ENCODE measurements at places on chromosomes 11 and 22.

GRCh38 chr11:91763331-91763730, 461.3 kb upstream of the FAT3 start:
- no peak for DNase-seq

DNA sequence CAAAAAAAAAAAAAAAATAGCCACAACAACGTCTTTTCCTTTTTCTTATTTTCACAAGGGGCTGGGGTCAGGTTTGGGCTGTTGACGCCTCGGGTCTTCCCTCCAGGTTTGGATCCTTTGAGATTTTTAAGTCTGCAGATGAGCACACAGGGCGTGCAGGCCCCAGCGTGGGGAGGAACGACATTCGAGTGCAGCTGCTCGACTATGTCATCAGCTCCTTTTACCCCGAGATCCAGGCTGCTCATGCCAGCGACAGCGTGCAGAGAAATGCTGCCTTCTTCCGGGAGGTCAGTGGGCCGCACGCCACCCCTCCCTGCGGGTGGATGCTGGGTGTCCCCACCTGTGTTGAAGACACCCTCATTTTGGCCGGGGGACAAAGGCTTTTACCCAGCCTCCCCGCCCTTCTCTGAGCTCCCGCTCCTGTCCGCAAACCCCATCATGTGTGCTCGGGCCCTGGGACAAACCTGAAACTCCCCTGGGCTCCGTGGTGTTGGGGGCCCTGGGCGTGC, 7.7 kb downstream of the SELENOO start:
- DNase-seq, result no peak

DNA sequence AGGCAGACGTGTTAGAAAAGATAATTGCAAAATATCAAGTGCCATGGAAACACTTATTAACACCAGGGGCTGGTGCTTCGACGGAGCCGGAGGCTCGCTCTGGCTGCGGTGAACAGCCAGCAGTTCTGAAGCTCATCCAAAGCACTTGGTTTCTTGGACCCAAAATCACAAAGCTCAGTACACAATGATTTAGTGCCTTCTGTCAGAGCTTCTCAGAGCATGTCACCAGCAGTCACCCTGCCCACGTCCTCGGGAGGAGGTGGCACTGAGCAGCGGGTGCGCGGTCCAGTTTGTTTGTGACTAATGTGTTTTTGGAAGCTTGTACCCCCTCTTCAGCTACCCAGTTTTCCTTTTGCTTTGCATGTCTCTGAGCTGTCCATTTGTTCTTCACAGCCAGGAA, 58.7 kb upstream of the KIRREL3 start:
- no peak for DNase-seq

- no peak for DNase-seq
These were observed 314.2 kb downstream of the BLID start for GRCh38 chr11:121801781-121802180.

DNA sequence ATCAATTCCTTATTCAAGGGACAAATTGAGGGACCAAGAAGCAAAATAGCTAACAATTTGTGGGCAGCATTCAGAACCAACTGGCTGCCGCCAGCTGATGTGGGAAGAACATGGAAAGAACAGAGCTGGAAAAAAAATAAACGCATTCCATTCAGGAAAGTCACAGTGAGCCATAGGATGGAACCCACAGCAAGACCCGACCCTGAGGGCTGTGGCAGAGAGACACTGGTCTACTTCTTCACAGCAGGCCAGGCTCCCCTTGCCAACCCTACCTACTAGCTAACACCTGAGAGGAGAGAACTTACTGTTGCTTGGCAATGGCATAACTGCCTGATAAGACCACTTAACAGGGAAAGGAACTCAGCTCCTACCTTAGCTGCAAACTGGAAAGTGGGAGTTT, 123.5 kb upstream of the APOA1 start:
- no peak for DNase-seq

DNA sequence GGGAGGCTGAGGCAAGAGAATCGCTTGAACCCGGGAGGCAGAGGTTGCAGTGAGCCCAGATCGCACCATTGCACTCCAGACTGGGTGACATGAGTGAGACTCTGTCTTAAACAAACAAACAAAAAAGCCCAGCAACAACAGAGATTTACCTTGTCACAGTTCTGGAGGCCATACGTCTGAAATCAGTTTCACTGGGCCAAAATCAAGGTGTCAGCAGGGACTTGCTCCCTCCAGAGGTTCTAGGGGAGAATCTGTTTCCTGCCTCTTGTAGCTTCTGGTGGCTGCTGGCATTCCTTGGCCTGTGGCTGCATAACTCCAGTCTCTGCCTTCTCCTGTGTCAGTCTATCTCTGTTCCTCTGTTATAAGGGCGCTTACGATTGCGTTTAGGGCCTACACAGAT, 1.5 kb downstream of the DDX10 start:
- DNase-seq, result no peak

DNA sequence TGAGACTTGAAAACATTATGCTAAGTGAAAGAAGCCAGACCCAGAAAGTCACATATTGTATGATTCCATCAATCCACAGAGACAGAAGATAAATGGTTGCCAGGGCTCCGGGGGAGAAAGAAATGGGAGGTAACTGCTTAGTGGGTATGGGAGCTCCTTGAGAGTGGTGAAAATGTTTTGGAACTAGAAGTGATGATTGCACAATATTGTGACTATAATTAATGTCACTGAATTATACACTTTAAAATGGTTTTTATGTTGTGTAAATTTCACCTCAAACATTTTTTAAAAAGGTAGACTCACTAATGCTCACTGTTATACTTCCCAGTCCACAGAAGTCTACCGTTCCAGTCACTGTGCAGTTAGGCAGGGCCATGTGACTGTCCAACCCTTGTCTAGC, 32.2 kb upstream of the AKIP1 start:
- DNase-seq, result no peak

DNA sequence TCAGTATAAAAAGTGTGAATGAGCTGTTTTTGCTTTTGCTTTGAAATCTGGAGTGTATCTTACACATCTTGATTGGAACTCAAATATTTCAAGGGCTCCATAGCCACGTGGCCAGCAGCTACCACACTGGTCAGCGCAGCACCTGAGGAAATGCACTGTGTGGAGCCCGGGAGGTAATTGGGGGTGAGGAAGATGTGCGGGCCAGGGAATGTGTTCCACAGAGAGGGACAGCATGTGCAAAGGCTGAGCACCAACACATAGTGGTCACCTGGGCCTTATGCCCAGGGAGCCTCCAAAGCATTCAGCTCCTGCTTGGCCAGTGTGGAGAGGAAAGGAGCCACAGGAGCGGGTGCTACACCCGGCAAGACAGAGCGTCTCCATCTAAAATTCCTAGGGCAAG, 20.8 kb downstream of the RELT start:
- no peak for DNase-seq

DNA sequence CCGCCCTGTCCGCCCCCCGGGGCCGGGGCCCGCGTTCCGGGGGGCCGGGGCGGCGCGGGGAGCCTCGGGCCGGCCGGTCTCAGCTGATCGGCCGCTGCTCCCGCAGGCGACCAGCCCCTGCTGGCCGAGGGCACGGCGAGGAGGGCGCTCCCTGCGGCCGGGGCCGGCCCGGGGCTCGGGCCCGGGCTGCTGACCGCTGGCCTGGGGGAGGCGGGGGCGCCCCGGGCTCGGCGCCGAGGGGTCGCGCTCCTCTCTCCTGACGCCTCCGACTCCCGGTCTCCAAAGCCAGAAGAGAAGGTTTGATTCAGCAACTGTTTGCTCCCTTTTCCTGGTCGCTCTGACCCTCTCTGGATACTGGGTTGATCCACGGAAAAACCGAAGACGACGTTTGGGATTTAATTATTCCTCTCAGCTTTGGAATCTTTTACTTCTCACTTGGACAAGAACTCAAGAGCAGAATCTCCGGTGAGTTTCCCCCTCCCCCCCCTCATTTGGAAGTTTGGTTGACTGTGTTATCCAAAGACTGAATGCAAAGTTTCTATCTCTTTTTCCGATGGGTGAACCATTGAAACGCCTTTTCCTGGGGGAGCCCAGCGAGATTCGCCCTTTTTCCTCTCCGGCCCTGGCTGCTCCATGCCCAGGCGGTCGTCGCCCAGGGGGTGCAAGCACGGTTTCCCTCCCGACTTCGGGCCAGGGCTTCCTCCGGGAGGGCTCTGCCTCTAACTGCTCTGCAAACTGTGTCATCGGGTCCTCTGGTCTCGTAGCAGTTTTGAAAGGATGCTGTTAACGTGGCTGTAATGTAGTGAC, 725 bp downstream of the KDM2A start:
- DNase-seq, result peak; percentile 16

DNA sequence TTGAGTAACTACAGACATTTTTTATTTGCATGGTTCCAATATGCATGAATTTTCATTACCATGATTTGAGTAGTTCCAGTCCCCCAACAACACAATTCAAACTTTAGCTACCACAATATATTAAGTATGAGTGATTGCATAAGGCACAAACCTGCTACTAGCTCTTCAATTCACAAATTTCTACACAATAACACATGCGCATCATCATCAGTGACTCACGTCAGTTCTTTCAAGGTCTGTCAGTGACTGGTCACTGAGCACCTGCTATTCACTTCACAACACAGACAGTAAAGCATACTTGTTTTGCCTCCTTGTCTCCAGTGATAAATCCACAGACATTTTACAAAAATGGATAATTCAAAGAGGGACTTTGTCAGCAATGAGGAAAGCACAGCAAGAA, 435.1 kb upstream of the CCDC90B start:
- DNase-seq, result no peak
